ENCODE measurements at places on chromosomes 4 and X.
A peak's percentile ranks its signal among the peaks of the same experiment; 100 is the strongest.

DNA sequence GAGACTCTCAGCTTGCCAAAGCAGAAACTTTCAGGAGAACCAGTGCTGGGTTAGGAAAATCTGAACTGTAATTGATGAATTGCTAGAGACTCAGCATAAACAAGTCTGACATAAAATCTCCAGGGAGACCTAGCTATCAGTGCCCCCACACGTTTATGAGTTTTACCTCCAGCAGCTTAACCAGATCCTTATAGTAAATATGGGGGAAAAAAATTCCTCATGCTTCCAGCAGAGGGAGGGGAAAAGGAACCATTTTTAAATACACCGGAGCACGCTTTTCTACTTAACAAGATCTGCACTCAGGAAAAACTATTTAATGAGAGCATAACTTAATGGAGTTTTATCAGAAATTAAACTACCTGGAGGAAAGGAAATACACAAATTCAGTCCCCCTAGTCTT is 1040.7 kb upstream of the INTU start:
- DNase-seq = peak; percentile 12

DNA sequence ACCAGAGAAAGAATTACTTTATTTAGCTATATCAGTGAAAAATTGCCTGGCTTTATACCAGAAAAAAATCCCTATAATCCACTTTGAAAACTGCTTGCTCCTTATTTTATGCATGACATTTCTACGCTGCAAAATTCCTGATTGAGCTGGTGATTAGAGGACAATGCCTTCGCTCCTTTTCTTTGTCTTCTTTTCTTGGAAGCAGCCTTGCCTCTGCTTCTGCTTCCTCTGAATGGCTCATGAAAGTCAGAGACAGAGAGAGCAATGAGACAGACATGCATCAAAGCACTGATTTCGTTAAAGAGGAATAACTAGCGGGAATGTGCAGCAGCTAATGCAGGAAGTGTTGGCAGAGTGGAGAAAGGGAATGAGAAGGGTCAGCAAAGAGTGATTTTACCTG is 294.3 kb upstream of the IGFBP7 start:
- DNase-seq = no peak

- DNase-seq = peak; percentile 1
Observed at GRCh38 chrX:152601848-152602616, 35.7 kb upstream of the GABRQ start.

- peak; percentile 94 for DNase-seq
Observed at GRCh38 chr4:184417802-184418511, 56.4 kb downstream of the IRF2 start.

DNA sequence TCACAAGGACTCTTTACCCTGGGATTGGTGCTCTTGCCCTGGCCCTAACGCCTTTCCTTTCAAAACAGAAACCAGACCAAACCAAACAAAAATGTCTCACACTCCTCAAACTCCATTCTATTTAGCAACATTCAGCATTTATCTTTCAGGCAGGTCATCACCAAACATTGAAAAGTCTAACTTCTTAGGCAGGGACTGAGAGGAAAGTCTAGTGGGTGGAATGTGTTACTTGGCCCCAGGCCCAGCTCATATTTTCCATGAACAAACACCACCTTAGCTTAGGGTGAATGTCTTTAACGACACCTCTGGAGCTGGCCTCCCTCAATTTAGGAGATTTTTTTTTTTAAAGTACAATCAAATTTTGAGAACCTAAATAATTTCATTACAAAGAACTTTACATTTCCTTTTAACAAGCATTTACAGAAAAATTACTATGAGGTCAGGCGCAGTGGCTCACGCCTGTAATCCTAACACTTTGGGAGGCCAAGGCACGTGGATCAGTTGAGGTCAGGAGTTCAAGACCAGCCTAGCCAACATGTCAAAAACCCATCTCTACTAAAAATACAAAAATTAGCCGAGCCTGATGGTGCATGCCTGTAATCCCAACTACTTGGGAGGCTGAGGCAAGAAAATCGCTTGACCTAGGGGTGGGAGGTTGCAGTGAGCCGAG is 10.2 kb upstream of the N4BP2 start:
- DNase-seq = peak; percentile 42

- peak; percentile 24 for DNase-seq
Observed at GRCh38 chrX:110003167-110004156, 548 bp downstream of the TMEM164 start.
